Fibroblast of skin of left quadriceps (primary cell): ENCODE measurements at places on chromosomes 5 and 9.
A peak's percentile ranks its signal among the peaks of the same experiment; 100 is the strongest.

- peak; percentile 87 for DNase-seq
These were observed 65.5 kb upstream of the HSPB3 start for GRCh38 chr5:54390015-54390414.

GRCh38 chr9:133821601-133822429 lies 83.7 kb upstream of the SARDH start:
- no peak for DNase-seq

- DNase-seq: peak; percentile 61
These were observed 28.4 kb upstream of the AOPEP start for GRCh38 chr9:94697972-94698581.

DNA sequence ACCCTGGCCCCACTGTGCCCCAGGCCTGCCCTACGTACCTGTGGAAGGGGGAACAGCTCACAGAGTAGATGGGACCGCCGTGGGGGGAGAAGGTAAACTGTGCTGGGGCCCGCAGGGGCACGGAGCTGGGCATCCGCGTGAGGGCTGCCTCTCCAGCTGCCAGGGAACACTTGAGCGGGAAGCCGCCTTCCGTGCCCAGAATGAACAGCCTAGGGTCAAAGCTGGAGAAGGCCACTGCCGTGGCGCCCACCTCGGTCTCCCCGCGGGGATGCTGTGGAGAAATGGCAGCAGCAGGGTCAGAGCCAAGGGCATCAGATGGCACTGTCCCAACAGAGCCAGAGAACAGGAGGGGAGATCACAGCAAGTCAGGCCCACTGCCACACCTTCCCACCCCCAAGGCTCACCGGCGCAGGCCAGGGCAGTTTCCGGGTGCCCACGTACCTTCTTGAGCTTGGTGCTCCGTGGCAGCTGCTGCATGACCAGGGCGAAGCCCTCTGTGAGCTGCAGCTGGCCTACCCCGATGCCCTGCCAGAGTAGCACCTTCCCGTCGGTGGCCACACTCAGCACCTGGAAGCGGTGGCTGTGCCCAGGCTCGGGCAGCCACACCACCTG lies 21.9 kb downstream of the DYNC2I2 start:
- DNase-seq: no peak

GRCh38 chr5:172482156-172483020 lies 28.1 kb upstream of the SH3PXD2B start:
- DNase-seq: no peak

DNA sequence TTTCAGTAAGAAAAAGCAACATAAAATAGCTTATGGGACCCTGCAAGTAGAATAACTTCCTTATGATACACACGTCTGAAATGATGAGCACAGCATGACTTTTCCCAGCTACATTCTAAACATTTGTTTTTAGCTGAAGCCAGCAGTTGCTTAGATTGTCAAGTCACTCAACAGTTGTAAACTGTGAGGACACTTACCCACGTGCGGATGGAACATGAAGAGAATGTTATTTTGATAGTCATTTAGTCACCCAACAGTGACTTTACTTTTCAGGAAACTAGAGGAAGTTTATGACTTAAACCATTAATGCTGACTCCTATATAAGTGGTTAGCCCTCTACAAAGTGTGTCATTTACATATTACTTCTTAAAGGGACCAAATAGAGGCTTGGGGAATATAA lies 3.0 kb downstream of the HACD4 start:
- DNase-seq: no peak

DNA sequence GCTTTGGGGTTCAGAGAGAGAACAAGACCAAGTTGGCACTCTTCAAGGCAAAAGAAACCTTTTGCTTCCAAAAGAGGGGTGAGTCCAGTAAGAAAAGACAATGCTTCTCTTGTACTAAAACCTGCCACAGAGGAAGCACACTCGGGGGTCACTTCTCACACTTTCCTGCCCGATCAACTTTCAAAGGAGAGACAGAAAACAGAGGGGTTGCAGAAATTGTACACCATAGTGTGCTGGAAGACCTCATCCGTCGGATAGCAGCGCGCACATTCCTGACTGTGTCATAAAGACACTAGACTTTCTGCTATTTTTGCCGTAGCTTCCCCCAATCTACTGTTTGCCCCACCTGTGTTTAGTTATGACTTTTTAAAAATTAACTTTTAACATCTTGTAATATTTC lies 66.9 kb downstream of the OR2K2 start:
- DNase-seq: no peak

DNA sequence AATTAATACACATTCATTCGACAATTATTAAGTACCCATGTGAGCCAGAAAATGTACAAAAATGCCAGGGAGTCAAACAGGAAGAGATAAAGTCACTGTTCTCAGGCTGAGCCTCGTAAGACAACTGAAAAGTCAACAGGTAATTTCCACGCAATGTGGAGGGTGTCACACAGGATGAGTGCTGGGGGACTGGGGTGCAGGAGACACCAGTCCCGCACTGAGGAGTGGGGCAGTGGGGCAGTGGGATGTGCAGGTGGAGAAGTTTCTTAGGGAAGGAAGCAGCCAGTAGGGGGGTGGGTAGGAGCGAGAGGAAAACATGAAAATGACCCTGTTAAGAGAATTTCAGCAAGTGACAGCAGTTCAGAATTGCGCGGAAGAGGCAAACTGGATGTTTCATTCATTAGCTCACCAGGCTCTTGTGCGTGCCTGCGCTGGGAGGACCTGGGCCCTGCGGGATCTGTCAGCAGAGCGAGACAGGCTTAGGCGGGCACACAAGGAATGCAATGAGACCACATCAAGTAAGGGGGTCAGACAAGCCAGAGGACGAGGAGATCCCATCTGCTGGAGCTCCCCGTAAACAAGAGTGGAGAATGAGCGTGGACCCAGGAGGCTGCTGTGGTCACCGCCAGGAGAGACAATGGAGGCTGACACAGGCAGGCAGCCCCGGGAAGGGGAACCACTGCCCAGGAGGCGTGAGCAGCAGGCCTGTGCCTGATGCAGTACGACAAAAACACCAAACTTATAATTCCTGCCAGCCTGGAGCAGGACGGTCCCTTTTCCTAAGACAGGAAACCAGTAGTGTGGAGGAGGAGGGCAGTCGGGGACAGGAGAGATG lies 21.0 kb downstream of the CAMSAP1 start:
- DNase-seq: no peak

DNA sequence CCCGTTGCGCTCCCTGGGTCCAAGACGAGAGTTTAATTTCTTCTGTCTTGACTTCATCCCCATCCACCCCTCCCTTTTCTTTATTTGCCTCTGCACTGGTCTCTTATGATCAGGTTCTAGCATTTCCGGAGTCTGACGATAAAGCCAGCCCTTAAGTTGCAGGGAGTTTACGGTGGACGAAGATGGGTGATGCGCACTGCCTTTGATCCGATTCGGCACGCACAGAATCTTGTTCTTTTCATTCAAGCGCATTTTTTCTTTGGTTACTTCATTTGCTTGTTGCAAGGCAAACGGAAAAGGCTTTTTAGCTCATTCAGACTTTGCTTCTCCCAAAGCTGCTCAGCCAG lies 488 bp upstream of the MCTP1 start:
- no peak for DNase-seq
